MG63 (cell line): ENCODE measurements at places on chromosomes 2 and 18. TPM values are rescaled to one million over a fixed set of nuclear protein-coding genes. Genes with fewer than 3 reads are reported as not detected.

DNA sequence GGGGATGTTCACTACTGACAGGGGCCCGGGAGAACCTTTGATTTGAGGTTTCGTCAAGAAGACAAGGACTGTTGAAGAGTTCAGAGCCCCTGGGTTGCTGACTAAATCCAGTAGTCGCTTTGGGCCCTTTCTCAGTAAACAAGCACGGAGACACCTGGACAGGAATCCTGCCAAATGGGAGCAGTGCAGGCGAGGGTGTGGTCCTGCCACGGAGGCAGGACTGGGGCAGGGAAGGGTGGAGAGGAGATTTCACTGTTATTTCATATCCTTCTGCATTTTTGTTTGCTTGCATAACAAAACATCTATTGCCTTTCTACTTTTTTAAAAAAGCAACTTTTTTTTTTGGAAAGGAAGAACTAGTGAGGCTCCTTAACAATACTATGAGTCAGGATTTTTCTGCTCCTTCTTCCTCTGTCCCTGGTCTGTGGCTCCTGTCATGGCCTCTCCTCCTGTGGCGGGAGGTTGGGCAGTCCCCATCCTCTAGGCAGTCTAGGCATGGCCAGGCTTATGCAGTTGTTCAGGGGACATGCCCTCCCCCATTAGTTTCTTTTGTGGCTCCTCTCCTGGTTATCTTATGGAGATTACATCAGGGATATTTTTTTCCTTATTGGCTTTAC is 57.7 kb downstream of the ARHGEF4 start:
- DNase-seq = no peak

DNA sequence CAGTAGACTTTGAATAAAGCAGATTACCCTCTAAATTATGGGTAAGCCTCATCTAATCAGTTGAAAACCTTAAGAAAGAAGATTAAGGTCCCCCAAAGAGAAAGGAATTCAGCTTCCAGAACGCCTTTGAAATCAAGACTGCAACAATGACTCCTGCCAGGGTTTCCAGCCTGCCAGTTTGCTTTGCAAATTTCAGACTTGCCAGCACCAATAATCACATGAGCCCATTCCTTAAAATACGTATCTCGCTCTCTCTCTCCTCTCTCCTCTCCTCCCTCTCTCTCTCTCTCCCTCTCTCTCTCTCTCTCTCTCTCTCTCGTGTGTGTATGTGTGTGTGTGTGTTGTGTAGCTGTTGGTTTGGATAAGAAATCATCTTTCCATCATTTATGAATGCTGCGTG is 184.2 kb downstream of the PDE1A start:
- no peak for DNase-seq

DNA sequence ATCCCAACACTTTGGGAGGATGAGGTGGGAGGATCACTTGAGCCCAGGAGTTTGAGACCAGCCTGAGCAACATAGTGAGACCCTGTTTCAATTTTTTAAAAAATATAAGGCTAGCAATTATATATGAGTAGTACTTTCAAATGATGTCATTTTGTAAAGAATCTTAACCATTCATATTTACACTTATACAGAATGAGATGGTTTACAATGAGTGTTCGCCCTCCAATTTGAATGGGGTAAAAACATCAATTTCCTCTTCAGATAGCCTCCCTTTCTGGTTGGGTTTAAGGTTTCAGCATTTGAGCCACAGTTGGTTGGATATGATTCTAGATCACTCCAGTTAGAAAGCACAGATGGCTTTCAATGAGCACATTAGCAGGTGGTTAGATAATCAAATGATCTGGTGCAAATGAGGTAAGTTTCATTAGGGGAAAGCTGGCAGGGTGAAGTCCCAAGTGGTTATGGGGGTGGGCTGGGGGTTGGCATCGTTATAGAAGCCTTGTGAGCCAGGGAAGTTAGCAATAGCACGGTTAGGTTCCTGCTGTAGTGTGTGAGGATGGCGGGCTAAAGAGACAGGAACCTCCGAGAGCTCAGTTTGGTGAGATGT is 63.9 kb downstream of the TRPM8 start:
- DNase-seq = no peak

GRCh38 chr2:27915874-27916273 is 25.3 kb downstream of the BABAM2 start:
- DNase-seq = no peak

The DNER gene
- 84.8 and 88.7 TPM in 2 replicates for total RNA-seq

- DNase-seq = no peak
Measured at GRCh38 chr2:181985632-181986205, at the start of gene PPP1R1C. Gene PPP1R1C, plus strand, starts transcription at chr2:181985853. Its CDS starts 258 bp downstream, at chr2:181986111.

The TEKT4 gene
- not detected in 2 replicates for total RNA-seq

The MOCOS gene
- 13.4 and 16.4 TPM in 2 replicates for total RNA-seq

The SLC16A14 gene
- 1.6 and 2.1 TPM in 2 replicates for total RNA-seq

The XIRP2 gene
- total RNA-seq = 0.10 TPM in 1 of 2 replicates, not detected in the other

GRCh38 chr2:36704475-36705150 is 8.1 kb downstream of the VIT start:
- DNase-seq = no peak

The RASGRP3 gene
- 3.4 and 3.9 TPM in 2 replicates for total RNA-seq

- no peak for DNase-seq
Measured at GRCh38 chr2:133378928-133379549, 189.2 kb downstream of the NCKAP5 start.

DNA sequence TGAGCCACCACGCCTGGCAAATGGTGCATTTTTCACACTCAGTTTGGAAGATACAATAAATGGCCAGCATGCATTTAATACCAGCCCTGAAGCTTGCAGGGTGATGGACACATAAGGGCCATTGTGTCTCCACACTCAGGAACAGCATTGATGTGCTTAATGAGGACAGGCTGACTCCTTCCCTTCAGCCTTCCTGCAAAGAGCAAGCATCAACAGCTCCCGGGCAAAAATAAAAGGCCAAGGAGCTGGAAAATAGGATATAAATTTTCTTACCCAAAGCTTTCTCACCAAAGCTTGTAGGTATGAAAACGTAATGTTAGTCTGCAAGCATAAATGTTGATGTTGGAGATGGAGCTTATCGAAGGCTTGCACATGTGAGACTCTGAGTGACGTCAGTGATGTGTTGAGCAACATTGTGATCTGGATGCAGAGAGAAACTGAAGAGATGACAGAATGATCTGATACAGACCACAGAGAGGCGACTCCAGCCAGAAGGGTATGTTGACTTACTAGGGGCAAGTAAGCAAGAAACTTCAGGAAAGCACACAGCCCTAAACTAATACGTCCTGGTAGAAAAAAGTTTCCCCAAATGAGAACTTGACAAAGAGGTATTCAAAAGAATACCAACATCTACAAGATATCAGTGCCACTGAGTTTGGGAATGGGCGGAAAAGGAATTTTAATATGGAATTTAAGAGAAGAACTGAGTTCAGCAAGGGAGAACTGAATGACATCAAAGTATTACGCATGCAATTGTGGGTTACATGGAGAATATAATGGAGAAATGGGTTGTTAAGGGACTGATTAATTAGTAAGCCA is 256.5 kb downstream of the TGIF1 start:
- DNase-seq = no peak

The TACR1 gene
- total RNA-seq = not detected in 2 replicates

GRCh38 chr2:60550178-60550983 is 3.1 kb downstream of the BCL11A start:
- DNase-seq = peak; percentile 57

The CRYGD gene
- total RNA-seq = not detected in 2 replicates

The PDE1A gene
- 2.6 and 7.0 TPM in 2 replicates for total RNA-seq

GRCh38 chr18:78765142-78765541 is 214.5 kb upstream of the SALL3 start:
- no peak for DNase-seq

The SLC40A1 gene
- 0.13 TPM in 1 of 2 replicates, not detected in the other for total RNA-seq

- no peak for DNase-seq
Measured at GRCh38 chr18:79227621-79228020, 158.4 kb downstream of the ATP9B start.

The C1GALT1C1L gene
- total RNA-seq = not detected in 2 replicates

The CNDP1 gene
- total RNA-seq = not detected in 2 replicates

- no peak for DNase-seq
Measured at GRCh38 chr18:1302861-1303260, 398.2 kb downstream of the ADCYAP1 start.

GRCh38 chr2:241507430-241508239 is 749 bp downstream of the STK25 start:
- DNase-seq = peak; percentile 62

The C2orf80 gene
- not detected in 2 replicates for total RNA-seq

GRCh38 chr18:48622911-48623431 is 84.1 kb downstream of the CTIF start:
- DNase-seq = peak; percentile 48

DNA sequence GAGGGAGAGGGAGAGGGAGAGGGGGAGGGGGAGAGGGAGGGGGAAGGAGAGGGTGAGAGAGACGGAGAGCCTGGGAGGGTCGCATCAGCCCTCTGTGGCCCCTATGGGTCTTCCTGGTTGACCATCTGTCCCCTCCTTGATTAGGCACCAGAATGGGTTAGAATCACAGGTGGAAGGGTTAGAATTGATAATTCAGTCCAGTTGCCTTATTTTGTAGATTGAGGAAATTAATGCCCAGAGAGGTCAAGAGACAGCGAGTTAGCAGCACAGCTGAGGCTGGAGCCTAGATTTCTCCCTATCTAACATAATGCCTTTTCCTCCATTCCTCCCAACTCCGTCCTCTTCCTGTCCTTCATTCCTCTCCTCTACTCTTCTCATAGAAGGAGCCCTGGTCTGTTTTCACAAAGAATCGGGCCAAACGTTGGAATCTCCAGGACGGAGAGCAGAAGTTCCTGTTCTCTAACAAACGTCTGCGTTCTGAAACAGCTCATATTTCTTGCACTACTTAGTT is 338 bp upstream of the THUMPD2 start:
- DNase-seq = no peak

The AGAP1 gene
- total RNA-seq = 5.8 and 8.8 TPM in 2 replicates

DNA sequence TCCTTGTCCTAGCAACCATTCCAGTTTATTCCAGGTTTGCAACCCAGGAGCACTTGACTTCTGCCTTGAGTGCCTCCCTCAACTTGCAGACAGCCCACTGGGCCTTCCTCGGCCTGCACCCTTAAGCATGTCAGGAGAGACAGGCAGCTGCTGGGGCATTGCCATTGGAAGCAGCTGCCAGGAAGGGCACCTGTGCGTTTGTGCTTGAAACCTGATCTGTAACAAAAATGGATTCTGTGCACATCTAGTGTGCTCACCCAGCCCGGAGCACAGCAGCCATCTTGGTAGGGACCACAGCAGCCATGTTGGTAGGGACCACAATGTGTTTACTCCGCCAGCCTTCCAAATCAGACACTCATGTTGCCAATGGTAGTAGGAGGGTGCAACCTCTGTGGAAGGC is 44.3 kb upstream of the GLI2 start:
- no peak for DNase-seq

GRCh38 chr2:191299866-191300265 is 54.7 kb downstream of the MYO1B start:
- no peak for DNase-seq

The SERPINB4 gene
- total RNA-seq = not detected in 2 replicates

DNA sequence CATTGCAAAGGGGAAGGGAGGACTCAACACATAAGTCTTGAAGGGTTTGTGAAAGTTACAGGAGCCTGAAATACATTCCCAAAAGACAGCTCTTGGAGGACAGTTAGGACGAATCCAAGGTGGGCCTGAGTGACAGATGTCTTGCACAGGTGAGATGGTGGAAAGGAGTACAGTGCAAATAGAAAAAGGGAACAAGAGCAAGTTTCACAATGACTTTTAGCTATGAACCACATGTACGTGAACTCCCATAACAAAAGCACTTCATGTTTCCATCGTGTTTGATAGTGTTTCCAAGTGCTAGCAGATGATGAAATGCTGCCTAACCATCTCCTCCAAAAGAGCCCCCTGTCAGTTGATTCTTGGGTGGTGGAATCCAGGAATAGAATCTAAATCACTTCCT is 1.8 kb downstream of the IL18RAP start:
- DNase-seq = no peak

DNA sequence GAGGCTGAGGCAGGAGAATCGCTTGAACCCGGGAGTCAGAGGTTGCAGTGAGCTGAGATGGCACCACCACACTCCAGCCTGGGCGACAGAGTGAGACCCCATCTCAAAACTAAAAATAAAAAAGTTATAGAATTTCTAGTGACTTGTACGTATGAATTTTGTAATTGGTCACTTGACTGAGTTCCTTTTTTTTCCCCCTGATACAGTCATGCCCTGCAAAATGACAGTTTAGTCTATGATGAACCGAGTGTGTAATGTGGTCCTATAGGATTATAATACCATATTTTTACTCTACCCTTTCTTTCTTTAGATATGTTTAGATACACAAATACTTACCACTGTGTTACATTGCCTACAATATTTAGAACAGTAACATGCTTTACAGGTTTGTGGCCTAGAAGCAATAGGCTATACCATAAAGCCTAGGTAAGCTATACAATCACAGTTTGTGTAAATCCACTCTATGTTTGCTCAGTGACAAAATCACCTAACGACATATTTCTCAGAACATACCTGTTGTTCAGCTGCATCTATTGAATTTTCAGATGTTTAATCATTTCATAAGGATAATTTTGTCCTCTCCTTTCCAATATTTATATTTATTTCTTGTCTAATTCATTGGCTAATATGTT is 25.4 kb downstream of the SOCS6 start:
- no peak for DNase-seq
